ENCODE measurements at places on chromosomes 5 and 9.

DNA sequence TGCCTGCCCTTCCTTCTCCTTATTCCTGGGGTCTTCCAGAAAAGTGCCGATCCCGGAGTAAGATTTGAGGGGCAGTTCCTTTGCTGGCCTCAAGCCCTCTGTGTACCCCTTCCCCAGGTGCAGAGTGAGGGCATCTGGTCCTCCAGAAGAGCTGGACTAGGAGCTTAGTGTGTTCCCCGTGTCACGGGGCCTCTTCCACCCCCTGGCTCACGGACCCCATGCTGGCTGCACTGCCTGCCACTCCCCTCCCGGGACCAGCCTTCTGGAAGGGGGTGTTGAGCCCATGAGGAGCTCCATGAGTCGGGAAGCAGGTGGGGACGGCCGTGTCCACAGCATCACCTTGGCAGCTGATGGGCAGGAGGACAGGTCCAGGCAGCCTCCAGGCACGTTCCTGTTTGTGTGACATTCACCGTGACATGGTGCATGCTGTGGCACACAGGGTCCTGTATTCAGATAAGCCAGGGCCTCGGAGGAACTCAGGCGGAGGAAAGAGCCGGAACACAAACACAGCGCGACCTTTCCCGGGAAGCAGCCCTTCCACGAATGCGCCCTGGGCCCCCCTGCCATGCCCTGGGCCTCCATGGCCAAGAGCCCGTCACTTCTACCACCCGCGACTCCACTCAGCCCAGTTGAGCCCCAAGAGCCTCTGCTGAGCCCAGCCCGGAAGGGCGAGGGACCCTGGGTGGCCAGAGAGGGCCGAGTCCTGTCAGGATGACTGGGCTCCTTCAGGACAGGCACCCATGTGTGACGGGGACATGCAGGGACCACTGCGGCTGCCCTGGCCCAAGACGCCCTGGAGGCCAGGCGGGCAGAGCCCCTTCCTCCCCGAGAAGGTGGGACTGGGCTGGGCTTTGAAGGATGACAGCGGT, 5.9 kb upstream of the LCN1 start:
- no peak for DNase-seq

GRCh38 chr5:172415362-172416275, 38.7 kb downstream of the SH3PXD2B start:
- no peak for DNase-seq

- DNase-seq = no peak
Observed at GRCh38 chr5:6596388-6596787, 36.5 kb downstream of the NSUN2 start.

- DNase-seq = no peak
Observed at GRCh38 chr9:130058887-130059286, 5.2 kb downstream of the GPR107 start.

GRCh38 chr9:90009447-90009846, 404.6 kb downstream of the GADD45G start:
- DNase-seq = no peak

- no peak for DNase-seq
Observed at GRCh38 chr5:142722896-142723295, 37.0 kb upstream of the FGF1 start.

- DNase-seq = no peak
Observed at GRCh38 chr9:79257790-79258351, 313.9 kb upstream of the TLE4 start.

DNA sequence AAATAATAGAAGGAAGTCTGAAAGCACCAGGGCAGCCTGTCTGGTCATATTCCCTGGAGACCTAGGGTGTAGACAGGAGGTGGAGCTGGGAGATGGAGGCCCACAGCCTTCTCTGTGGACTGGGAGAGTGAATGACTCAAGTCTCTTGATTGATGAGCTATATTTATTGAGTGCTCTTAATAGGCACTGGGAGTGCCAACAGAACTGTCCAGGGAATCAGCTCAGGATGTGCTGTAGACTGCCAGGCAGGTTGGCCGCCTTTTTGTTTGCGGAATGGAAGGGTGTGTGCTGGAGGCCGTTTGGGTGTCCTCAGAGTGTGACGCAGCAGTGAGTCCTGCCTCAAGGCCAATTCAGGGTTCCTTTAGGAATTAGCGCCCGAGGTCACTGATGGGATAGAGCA, 33.4 kb upstream of the POMT1 start:
- DNase-seq = no peak

GRCh38 chr5:145101246-145101645, 733.9 kb downstream of the PRELID2 start:
- no peak for DNase-seq

DNA sequence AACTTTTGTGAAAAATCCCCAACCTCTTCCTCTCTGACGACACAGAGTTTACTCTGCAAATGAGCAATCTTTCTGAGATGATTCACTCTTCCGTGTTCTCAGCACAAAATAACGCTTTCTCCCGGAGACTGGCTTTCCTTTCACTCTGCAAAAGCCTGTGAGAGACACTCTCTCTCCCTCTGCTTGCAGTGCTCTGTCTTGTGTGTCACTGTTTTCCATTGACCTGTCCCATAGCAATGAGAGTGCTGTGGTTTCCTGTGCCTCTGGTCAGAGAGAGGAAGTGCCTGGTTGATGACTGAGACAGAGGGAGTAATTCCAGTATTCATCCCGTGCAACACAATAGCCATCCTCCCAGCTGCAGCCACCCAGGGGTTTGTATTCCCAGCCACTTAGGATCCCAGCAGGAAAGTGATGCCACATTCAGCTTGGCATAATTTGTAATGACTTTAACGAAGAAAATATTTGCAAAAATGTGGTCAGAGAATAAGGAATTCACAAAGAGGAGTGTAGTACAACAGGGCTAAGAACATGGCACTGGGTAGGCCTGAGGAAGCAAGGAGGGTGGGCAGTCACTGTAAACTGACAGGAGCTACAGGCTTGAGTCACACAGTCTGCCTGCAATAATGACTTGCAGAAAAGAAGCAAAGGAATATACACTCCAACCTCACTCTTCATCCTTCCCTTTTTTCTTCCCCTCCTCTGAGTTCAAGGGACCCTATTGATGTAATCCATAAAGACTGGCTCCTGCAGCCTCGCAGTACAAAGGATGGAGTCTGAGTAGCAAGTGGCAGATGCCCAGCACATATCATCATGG, 463.5 kb upstream of the RGMB start:
- DNase-seq = peak; percentile 80

DNA sequence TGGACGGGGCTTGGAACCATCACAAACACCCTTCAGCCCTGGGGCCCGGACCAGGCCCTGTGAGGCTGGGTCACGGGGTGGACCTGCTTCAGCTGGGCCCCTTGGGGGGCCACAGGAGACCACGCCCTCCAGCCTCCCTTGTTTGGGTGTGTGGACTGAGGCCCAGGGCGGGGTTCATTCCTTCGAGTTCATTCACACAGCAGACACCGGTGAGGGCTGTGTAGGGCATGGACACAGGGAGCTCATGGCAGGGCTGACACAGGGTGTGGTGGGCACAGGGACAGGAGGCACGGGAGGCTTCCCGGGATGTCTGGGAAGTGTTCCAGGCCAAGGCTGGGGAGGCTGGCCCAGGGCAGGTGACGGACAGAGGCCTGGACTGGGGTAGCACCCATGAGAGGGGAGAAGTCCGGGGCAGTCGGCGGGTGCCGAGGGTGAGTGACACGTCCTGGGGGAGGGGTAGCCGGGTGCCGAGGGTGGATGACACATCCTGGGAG, 8.9 kb downstream of the DNLZ start:
- peak; percentile 63 for DNase-seq

DNA sequence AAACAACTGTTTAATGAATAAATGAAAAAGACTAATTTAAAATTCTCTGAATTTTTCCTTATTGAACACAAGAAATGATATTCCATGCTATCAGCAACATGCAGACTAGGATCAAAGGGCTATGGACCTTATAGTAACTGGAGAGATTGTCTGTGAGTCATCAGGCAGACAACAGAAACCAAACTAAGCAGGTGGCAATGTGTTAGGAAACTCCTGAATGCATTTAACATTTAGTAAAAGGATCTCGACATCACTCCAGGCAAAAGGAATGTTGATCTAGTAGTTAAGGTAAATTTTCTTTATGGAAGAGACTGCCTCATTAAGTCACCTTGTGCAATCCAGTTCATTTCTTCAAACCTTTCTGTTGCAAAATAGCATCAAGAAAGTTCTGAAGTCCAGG, 58.4 kb downstream of the ARL15 start:
- DNase-seq = no peak

- no peak for DNase-seq
Observed at GRCh38 chr5:74596927-74597326, 43.6 kb downstream of the ENC1 start.

DNA sequence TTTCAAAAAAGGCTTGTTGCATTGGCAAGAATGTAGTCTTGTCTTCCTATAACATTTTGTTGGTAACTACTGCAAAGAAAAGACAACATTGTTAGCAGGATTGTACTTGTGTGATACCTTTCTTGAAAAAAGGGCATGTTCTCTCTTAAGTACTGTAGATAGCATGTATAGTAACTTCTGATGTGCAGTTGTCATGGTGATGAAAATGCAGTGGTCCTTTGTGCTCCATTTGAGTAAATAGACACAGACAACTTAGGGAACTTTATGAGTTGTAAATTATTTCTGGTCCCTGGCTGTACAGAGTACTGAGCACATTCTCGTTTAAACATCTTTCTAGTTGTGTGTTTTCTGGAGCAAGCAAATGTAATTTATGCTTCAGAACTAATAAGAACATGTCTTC, 103.3 kb downstream of the CD180 start:
- DNase-seq = no peak

DNA sequence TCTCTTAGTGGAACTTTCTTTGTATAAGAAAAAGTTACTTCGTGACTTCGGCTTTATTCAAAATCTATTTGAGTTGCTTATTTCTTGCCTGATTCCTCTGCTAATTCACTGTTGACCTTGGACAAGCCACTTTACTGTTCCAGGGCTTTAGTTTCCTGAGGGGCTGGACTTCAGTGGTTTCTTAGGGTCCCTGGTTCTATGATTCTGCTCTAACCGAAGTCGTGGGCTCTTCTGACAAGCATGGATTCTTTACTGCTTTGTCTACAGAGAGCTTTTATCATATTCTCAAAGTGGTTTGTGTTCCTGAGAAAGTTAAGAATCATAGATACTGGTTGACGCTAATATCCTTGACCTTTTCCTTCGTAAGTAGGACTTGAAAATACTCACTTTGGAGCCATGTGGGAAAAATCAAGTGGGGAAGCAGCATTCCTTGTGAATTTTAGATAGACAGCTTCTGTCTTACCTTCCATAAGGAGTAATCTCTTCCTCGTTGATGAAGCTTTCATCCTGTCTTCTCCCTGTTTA, 21.1 kb downstream of the EXOSC2 start:
- DNase-seq = no peak

- DNase-seq = no peak
Observed at GRCh38 chr5:165101709-165102108, 1596.3 kb downstream of the MAT2B start.

GRCh38 chr9:85089188-85089969, 419.9 kb downstream of the NTRK2 start:
- DNase-seq = no peak

DNA sequence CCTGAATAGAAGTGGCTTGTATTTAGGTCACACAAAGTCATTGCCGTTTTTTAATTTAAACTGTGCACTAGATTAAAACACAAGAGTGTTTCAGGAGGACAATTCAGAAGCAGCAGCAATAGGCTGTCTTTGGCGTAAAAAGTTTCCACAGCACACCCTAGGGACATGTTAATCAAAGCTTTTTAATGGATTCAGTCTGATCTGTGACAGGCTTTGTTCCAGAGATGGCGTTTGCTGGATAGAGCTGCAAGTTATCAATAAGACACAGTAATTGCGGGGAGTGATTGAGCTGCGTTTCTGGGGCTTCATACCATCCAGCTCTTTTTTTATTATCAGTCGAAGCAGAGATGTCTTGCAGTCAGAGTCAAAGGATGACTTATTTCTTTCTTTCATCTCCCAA, 300.3 kb downstream of the ZNF608 start:
- no peak for DNase-seq

DNA sequence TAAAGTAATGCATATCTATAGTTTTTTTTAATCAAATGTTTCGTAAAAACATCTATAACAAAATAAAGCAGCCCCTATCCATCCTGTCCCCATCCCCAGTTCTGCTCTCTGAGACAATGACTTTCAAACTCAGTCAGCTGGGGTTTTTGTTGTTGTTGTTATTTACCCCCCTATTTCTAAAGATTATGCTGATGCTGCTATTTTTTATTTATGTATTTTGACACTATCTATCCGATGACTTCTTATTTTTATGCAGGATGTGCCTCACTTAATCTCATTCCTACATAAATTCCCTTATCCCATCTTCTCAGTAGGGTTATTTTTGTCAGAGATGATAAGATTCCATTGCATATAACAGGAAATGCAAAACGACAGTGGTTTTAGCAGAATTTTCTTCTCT, 45.3 kb upstream of the ENTREP1 start:
- no peak for DNase-seq

DNA sequence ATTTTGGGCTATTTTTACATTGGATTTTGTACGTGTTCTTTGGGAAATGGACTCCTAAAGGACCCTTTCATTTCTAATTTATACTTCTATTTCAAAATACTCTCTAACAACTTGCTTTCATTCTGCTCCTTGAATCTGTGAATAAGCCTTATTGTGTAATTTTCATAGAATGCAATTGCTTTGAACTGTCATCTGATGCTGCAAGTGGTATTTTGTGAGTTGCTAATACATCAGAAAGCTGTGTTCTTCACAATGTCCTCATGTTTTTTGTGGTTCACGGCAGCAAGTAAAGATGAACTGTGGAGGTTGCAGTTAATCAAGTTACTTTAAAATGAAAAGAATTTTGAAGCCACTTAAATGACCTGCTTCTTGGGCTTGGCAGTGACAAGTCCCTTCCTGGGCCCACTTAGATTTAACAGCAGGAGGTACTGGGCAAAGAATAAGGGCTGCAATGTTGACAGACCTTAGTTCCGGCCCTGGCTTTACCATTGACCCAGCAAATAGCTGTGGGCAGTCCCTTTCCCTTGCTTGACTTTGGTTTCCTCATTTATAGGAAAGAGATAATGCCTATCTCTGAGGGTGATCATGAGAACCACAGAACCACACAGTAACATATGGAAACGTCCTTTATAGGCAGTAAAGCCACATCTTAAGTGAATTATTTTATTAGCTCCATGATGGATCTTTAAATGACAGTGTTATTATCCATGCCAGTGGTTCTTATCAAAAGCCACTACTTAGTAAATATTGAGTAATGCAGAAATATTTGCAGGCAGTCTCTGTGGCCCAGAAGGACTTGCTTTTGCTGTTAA, 54.8 kb downstream of the IQGAP2 start:
- DNase-seq = no peak

DNA sequence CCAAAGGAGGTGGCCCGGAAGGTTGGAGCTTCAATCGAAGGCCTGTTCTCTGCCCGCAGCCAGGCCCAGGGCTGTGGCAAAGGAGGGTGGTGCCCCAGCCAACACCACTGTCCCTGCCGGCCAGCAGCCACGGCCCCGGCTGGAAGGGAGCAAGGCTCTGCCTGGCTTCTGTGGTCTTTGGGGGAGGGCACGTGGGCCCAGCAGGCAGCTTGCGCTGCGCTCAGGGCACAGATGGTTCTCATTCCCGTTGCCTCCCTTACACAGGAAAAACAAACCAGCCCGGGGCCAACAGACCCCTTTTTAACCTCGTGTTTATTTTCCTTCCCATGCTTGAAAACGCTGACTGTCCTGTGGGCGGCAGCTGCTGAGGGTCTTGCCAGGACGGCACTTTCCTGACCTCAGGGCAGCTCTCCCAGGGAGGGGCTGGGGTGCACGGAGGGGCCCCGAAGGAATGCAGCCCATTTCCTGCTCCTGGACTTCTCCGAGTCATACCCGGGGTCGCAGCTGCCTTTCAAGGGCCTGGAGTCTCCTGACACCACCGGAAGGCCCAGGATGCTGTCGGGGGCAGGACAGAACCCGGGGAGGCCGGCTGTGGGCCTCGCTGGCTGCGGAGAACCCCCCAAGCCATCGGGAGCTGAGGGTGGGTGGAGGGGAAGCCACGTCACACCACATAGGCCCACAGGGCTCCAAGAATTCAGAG, 1.1 kb upstream of the GPSM1 start:
- DNase-seq = peak; percentile 94
